ENCODE measurements at places on chromosomes 4 and X.
A peak's percentile ranks its signal among the peaks of the same experiment; 100 is the strongest.

DNA sequence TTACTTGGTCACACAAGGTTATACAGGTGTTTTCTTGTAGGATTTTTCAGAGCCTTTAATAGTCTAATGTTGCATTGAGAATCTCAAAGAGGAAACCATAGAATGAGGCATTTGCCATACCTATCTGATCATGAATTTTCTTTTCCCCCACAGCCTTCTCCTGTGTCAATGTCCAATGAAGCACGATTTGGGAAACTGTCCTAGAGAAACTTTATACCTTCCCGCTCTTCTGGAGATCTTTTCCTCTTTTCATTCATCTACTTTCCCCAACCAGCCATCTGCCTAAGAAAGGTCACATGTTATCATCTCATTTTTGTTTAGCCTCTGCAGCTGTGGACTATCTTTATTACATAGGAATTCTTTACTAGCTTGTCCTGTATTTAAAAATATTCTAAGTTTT lies 19.9 kb downstream of the VSIG4 start:
- DNase-seq: no peak

DNA sequence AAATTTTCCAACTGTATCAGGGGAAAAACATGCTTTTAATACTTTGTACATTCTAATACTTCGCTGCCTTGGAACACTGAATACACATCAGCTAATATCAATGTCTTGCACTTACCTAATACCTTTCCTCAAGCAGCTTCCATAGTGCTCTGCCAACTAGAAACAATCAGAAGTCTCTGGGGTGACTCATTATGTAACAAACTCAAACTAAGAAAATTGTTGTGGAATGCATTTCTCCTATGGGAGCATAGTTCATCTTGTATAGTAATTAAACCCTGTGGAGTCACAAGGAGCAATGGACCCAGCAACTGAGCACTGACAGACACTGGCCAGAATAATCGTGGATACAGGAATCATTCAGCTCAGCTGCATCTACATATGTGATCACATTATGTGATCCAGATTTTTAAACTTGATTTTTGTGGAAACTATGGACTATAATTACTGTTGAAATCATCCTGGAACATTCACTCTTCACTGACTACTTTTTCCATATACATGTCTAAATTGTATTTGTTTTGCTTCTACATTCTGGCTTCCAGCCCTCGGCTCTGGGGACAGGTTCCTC lies 496.9 kb downstream of the TMA16 start:
- no peak for DNase-seq

GRCh38 chr4:117135634-117136354 lies 50.4 kb upstream of the TRAM1L1 start:
- DNase-seq: no peak

GRCh38 chr4:1821679-1822567 lies 28.8 kb downstream of the FGFR3 start:
- no peak for DNase-seq

GRCh38 chr4:81164623-81165416 lies 50.2 kb downstream of the PRKG2 start:
- peak; percentile 35 for DNase-seq

GRCh38 chr4:25448379-25449109 lies 71.5 kb downstream of the ANAPC4 start:
- DNase-seq: peak; percentile 49

DNA sequence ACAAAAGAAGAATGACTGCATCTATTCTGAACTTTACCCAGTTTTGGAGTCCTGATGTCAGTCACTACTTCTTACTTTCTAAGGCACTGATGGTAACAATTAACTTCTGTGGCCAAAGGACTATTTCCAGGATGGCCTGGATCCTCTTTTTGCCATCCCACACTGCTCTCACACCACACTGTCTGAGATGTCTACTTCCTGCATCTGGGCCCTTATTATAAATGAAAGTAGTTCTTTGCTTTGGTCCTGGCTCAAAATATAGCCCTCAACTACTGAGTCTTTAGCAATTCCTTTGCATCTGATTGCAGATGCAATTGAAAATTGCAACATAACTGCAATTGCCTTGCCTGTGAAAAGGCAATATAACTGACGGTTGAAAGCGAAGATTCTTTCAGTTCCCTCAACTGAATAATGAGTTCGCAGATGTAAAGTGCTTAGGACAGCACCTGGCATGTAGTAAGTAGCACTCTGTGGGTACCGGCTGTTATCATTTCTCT lies 44.2 kb downstream of the COQ2 start:
- DNase-seq: no peak

- DNase-seq: no peak
These were observed 69.6 kb downstream of the PPP2R2C start for GRCh38 chr4:6402566-6403399.

- no peak for DNase-seq
These were observed 7.3 kb upstream of the PTPN13 start for GRCh38 chr4:86586626-86587380.

- no peak for DNase-seq
These were observed 180.7 kb upstream of the IL15 start for GRCh38 chr4:141455651-141456050.

GRCh38 chr4:21605006-21605405 lies 343.6 kb downstream of the KCNIP4 start:
- DNase-seq: no peak

DNA sequence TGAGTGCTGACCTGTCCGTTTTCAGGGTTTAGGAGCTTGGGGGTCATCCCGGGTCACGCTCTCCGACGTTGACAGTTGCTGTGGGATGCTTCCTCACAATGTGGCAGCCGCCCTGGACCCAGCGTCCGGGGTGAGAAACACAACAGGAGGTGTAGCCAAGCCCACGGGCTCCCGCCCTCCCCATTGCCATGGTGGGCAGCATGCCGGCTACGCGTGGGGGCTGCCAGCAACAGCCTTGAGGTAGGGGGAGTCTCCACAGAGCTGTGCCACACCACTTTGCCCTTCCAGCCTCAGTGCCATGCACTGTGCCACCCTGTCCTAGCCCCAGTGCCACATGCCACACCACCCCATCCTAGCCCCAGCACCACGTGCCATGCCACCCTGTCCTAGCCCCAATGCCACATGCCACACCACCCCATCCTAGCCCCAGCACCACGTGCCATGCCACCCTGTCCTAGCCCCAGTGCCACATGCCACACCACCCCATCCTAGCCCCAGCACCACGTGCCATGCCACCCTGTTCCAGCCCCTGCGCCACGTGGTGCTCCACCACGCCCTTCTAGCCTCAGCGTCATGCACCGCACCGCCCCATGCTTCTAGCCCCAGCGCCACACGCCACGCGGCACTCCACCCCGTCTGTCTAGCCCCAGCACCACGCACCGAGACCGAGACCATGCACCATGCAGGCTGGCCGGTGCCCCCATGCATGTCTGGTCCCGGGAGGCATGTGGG lies 8.5 kb upstream of the HGFAC start:
- DNase-seq: no peak

DNA sequence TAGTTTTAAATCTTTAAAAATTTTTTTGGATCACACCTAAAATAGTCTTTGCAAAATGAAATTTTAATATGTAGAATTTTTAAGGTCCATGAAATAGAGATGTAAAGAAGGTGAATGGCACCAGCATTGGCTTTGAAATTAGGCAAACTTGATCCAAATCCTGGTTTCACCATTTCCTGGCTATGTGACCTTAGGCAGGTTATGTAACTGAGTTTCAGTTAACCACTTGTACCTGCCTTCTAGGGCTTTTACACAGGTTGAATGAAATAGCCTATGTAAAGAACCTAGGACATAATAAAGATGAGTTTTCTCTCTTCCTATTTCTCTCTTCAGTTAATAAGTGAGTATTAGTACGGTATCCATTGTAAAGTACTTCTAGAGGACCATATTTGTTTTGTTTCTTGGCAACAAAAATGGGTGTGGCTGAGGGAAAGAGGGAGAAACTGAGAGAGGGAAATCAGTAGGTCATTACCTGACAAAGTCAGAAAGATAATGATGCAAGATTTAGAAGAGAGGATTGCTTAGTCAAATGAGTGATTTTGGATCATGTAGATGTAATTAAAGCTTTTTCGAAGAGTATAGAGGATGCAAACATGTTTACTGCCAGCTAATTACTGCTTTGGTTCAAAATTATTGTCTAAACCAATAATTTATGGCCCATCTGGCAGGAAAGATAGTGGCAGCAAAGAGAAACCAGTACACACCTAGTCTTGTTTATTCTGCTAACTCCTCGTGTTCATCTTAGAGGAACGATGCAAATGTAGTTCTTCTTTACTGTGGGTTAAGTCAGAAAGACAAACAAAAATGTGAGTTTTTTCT lies 81.9 kb downstream of the PDLIM5 start:
- DNase-seq: no peak

Data from fibroblast of upper back skin (primary cell).